Activated naive CD4-positive, alpha-beta T cell treated with anti-CD3 and anti-CD28 coated beads, Interleukin-2, amount 10 ng/mL, durations not matched to agents 7 days and 5 days (primary cell): ENCODE measurements at places on chromosomes 1 and 21.

GRCh38 chr1:7886405-7886745, 33.5 kb upstream of the UTS2 start:
- DNase-seq = no peak

- DNase-seq = peak; percentile 63
Observed at GRCh38 chr1:55214212-55214933, 791 bp downstream of the USP24 start.

DNA sequence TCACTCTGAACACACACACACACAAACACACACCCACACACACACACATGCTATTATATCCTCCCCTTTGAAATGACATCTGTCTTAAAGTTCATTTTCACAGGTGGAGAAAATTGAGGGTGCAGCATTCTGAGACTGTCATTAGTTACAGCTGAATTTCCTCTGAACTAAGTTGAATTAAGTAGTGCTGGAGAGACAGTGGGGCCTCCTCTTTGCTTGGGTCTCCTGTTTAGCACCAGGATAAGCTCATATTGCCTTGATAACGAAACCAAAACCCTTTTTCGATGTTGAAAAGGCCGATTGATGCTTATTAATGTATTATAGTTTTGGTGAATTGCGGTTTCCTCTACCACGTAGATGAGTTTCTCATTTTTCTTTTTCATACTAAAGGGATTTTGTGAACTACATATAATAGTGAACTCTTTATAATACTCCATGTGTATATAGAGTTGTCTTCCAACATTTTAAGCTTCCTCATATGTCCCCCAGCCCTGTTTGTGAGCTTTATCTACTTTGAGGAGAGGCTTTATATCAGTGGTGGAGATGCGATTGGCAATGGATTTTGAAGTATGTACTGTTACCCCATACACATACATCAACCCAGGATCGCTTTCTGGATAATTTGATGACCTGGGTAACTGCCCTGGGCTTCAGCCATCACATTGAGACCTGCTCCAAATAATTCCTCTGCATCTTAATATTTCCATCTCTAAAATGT, 17.4 kb downstream of the DYNLT5 start:
- peak; percentile 37 for DNase-seq

DNA sequence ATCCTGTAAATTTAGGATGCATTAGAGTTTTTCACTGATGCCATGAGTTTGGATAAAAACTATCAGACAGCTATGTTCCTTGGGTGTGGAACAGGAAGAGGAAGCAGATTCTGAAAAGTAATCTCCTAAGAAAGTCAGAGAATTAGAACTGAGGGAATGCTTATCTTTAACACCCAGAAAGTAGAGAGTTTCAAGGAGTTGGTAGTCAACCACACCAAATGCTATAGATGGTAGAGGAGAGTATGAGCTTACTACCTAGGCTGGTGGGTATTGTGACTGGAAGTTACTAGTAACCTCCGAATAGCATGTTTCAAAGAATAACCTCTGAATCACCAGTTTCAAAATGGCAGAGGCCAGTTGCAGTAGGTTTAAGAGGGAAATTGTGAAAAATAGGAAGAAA, 288.0 kb downstream of the HMCN1 start:
- DNase-seq = no peak

- DNase-seq = no peak
Observed at GRCh38 chr1:14593302-14593701, 5.2 kb upstream of the KAZN start.

DNA sequence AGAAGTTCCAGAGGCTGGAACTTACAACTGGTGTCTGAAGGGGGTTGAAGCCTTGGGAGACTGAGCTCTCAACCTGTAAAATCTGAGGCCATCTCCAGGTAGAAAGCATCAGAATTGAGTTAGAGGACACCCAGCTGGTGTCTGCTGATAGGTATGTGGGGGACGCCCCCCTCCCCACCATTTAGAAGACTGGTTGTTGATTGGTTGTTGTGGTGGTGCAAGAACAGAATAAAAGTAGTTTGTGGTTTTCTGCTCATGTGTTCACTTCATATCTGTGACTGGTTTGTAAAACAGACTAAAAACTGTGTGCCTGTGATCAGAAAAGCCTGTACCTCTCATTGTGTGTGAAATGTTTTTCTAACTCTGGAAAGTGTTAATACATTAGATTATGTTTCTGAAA, 33.2 kb upstream of the PDE4B start:
- DNase-seq = no peak

DNA sequence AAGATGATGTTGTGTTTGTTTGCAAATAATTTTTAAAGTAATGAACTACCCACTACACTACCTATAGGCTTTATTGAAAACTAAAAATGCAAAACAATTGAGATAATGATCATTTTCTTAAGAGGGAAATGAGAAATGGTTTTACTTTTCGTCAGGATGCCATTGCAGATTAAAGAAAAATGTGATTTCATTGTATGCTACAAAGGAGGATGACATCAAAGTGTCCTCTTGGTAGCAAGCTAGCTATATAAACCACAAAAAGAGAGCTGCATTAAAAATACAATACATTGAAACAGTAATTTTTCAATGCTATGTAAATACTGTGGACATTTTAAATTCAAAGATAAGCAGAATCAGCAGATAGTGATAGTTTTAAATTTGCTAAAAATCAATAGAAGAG, 87.5 kb upstream of the DPYD start:
- DNase-seq = no peak

DNA sequence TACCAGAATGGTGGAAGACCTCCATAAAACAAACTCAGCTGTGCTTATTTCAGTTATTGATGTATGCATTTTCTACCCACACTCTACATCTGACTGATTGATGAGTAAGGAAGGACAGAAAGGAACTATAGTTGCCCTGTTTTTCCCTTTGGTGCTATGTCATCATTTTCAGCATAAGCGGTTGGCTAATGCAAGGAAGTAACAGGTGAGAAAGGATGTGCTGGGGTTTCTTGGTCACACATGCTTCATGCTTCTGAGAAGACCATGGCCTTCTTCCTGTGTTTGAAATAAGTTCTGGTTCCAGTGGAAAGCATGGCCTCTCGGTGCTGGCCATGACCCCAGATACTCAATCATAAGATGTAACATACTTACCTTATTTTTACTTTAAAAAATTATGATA, 541.2 kb downstream of the PTPRU start:
- no peak for DNase-seq

DNA sequence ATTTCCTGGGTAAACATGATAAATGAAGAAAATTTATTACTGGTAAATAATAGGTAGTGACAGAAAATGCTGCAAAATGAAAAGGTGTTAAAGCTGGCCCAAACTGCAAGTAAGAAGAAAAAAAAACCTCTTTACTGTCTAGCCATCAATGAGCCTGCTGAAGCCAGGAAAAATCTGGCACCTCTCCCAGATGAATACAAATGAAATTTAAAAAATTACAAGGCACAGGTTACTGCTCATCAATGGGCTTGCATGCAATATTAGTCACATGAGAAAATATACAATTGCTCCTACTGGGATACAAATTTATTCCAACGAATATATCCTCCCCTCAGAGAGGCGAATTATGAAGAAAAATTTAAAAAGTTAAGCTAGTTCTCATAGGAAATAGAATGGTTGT, 1422.5 kb downstream of the KCNT2 start:
- DNase-seq = no peak

DNA sequence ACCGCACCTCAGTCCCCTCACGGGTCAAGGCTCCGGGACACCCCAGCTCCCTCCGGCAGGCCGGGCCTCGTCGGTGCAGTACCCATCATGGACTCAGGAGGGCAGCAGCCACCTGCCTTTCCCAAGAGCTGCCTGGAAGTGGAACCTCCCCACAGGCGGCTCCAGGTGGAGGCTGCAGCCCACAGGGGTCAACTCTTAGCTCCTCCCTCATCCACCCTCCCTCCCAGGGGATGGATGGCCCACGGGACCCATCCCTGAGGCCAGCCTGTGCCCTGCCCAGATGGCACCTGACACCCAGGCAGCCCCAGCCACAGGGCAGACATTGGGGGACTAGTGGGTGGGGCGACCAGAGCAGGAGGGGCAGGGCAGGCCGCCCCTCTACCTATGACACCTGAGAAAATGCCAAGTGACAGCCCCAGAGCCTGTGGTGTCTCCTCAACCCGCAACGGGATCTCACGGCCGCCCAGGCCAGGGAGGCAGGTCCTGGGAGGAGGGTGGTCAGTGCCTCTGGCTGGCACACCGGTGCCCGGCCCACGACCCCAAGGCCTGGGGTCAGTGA, 1.2 kb upstream of the ARHGEF16 start:
- DNase-seq = peak; percentile 80

DNA sequence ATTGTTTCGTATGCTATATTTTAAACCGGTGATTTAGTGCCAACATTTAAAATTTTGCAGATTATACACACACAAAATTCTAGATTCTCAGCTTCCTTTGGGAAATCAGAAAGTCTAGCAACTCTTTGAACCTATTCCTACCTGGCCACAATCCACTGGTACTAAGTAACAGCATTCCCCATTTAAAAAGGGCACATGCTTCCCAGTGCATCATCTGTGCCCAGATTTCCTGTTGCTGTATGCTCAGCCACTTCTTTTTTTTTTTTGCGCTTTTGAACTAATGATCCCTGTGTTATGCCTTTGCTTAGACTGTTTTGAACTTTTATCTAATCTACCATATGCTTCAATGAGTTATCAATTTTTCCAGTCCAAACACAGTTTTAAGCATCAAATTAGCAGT, 548.4 kb downstream of the PLPP3 start:
- no peak for DNase-seq

- no peak for DNase-seq
Observed at GRCh38 chr1:37807220-37807554, 403 bp upstream of the C1orf122 start.

GRCh38 chr1:5751833-5752745, 240.1 kb downstream of the NPHP4 start:
- no peak for DNase-seq

DNA sequence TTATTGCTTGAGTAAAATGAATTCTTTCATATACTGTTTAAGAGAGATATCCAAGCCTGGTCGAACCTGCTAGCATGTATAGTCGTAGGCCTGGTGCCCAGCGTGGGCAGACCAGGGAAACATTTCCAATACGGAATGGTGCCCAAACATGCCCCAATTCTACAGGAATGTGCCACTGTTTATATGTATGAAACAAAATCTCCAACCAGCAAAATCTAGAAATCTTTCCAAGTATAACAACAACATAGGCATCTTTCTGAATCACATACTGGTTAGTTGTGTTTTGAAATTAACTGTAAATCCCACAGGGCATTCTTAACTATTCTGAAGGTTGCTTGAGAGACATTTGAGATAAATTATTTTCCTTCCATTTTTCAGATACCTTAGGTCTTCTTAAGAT, 17.0 kb upstream of the ABCD3 start:
- DNase-seq = no peak

DNA sequence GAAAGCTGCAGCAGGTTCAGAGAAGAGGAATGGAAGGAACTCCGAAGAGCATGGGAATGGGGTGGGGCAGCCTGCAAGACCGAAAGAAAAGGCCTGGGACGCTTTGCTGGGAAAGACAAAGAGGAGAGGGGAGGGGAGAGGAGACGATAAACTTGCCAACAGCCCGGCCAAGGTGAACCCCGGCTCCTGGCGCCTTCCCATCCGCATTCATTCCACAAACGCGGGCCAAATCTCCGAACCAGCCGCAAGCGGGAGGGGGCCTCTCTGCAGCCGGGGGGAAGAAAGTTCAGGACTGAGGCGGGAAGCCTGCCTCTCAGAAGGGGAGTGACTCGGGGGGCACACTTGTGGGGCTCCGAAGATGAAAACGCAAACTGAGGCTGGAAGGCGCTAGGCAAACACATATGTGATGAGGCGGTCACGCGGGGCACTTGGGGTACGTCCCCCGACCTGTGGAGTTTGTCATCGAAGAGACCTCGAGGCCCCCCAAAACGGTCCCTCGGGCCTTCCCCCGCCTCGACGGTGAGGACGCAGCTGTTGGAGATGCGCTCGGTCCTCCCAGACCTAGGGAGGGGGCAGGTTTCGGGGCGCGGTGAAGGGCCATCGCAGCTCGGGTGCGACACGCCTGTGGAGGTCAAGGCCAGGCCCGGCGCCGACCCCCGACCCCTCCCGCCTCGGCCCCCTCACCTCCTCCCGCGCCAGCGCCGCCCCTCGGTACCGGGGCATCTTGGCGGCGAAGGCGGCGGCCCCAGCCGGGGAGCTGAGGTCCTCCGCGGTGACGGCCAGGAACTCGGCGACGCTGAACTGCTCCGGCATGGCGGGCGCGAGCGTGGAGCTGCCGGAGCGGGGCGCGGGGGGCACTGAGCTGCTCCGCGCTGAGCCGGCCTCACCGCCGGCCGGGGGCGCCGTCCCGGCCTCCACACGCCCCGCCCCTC, at the start of gene ASAP3:
Gene ASAP3 (minus strand): TSS at position 859 of the 932 bp plus-strand sequence. CDS start 46 bp downstream, at position 813.
- no peak for DNase-seq

DNA sequence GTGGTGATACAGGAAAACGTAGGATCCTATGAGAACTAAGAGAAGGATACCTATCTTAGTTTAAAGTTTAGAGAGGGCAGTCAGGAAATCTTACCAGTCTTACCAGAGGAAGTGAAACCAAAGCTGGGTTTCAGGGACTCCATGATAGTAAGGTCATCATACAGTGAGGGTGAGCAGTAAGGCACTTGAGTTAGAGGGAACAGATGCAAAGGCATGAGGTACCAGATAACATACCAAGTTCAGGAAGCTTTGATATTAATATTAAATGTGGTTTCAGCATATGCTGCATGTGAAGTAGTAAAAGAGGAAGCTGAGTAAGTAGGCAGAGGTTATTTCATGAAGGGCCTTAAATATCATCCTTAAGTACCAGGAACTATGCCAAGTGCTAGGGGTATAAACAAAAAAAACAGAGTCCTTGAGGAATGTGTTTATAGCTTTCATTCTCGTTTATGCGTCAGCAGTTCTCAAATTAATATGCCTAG, 16.9 kb downstream of the ATG4C start:
- no peak for DNase-seq

GRCh38 chr1:81435175-81435574, 365.6 kb upstream of the ADGRL2 start:
- no peak for DNase-seq

GRCh38 chr1:156676820-156677615, at the start of gene NES:
Gene NES, minus strand, starts transcription at chr1:156677407. Its CDS starts 143 bp downstream, at chr1:156677264.
- no peak for DNase-seq
